ENCODE measurements at places on chromosomes 11 and 22.

GRCh38 chr11:92797874-92798273, 171.6 kb upstream of the MTNR1B start:
- DNase-seq: no peak

- no peak for DNase-seq
Measured at GRCh38 chr22:50530580-50530876, 716 bp upstream of the TYMP start.

GRCh38 chr11:17721242-17721999, 2.0 kb downstream of the MYOD1 start:
- no peak for DNase-seq

DNA sequence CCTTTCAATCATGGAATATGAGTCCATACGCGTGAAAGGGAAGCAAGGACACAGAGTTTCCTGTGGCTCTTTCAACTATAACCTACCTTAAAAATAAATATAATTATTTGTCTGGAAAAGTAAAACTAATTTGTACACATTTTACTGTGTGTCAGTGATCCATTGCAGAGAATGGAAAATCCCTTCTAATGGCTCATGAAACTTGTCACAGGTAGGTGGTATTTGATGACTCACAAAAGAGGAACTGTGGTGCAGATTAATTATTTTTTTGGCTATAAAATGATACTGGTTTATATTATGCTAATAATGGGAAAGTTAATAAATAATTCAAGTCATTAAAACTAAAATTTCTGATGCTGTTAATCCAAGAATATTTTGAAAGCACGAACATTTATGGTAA, 792.2 kb downstream of the METTL15 start:
- DNase-seq: no peak

DNA sequence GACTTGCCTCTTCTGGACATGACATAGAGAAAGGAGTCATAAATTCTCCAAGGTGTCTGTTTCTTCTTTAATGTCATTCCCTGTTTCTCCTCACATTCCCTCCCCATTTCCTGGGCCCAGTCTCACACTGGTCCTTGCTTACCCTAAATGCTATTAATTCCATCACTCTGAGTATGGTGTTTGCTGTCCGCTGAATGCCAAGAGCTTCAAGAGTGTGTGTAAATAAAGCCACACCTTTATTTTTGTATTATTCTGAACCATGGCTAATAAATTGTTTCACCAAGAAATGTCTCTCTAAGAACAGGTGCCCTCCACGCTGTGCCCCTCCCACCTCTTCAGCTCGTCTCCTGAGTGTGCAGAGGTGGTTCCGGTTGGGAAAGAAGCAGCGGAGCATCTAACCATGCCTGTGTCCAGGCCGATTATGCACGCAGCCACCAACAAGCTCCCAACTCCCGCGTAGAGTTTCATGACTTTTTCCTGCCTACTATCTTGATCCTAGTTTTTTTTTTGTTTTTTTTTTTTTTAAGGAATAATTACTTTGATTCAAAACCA, 8.6 kb downstream of the TMEM121B start:
- no peak for DNase-seq

DNA sequence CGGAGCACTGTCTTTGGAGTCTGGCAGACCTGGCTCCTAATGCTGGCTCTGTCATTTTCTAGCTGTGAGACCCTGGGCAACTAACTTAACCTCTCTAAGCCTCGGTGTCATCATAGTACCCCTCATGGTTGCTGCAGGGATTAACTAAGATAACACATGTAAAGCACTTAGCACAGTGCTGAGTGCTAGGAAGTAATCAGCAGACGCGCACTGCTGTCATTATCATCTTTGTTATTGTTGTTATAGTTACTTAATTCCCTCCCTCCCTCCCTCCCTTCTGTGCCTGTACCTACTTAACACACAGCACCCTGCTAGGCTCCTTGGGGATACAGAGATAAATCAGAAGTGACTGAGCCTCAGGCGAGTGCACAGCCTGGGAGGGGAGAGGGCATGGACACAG, 104.7 kb upstream of the PITPNB start:
- DNase-seq: no peak

DNA sequence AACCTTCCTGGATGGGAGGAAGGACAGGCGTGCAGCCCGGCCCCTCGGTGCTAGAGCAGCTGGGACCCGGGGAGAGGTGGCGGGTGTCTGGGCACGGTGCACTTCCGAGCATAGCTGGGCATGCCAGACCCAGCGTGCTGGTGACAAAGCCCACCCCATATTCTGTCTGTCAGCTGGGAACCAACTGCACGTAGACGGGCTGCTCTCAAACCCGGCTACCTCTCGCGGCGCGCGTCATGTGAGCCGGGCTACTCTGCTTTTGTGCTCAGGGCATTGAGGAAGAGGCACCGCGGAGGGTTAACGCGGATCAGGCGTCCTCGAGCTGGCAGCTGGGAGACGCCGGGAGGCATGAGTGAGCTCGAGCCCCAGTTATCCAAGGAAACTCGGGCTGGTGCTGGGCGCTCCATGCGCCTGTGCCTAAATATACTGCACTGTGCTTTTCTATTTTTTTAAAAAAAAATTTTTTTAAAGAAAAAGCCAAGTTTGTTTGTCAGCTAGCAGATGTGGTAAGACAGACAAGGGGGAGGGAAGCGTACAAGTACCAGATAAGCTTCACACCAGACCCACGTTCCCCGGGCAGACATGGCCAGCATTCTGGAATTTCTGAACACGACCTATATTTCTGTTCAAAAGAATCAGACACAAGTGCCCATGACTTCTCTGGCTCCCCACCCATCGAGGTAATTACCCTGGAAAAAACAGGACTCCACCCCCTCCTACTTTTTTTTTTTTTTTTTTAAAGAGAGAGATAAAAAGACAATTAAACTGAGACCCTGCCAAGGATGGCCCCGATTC, 425.6 kb downstream of the SHANK2 start:
- peak; percentile 49 for DNase-seq

GRCh38 chr22:22450343-22450839, 58.2 kb downstream of the ZNF280B start:
- DNase-seq: no peak

DNA sequence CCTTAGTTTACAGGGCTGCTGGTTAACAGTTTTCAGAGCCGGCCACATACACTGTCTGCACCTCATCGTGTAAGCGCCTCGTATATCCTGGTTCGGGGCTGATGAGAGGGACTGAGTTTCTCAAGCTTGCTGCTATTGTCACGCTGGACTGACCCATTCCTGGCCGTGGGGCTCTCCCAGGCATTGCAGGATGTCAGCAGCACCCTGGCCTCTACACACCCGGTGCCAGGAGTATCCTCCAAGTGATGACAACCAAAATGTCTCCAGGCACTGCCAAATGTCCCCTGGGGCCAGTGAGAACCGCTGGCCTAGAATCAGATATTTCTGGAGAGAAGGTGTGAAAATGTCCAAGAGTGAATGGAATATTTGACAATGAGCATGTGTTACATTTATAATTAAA, 82.8 kb downstream of the ST3GAL4 start:
- DNase-seq: no peak

DNA sequence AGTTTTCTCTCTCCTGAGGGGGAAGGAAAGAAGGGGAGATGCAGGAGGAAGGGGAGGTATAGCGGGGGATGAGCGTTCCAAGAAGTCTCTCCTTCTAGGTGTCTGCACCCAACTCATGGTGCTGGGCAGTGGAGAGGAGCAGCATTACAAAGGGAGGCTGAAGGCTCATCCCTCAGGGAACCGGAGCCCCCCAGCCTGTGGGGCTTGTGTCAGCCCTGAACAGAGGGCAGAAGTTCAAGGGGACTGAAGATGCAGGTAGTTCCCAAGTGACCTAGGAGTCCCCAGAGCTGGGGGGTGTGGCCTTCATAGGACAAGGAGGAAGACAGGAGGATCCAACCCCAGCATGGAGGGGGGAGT, 1.8 kb downstream of the C11orf68 start:
- no peak for DNase-seq

- DNase-seq: no peak
Measured at GRCh38 chr11:43548916-43549315, 131.6 kb upstream of the HSD17B12 start.

GRCh38 chr11:115891581-115891980, 387.4 kb upstream of the CADM1 start:
- no peak for DNase-seq

- DNase-seq: no peak
Measured at GRCh38 chr11:18313965-18314763, 7.8 kb downstream of the HPS5 start.

DNA sequence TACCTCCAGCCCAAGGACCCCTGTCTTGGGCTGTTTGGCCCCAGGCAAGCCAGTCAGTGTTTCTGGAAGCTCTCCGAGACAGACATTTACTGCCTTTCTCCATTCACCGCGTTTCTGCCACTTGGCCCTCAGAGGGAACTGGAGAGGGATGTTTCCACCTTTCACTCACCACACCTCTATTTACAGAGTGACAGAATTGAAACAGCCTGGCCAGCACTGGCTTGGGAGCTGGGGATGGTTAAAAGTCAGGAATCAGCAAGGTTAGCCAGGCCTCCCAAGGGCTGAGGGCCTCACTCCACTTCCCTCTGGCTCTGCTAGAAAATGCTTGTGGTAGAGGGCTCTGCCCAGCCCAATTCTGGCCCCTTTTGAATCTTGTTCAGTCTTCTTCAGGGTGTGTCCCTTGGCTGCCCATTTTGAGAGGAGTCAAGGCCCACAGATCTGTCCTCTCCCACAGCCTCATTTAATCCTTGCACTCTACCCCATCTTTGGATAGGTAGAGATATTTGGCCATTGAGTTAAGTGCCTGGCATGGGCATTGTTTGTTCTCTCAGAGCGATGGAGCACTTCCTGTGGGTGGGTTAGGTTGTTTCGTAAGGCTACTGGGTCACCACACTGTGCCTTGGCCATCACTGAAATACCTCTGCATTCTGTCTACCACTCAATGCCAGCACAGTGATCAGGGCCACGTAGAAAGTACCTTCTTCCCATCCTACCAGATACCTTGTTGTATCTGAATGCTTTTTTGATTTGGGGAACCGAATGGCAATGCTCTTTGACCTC, 119.2 kb downstream of the MICAL2 start:
- no peak for DNase-seq

GRCh38 chr11:62449451-62449851, 30.6 kb downstream of the SCGB1A1 start:
- DNase-seq: no peak

All from hepatic stellate cell (primary cell).